ENCODE measurements at places on chromosomes 4 and X. TPM values are rescaled to one million over a fixed set of nuclear protein-coding genes. Genes with fewer than 3 reads are reported as not detected.

Gene WDR17
- polyA plus RNA-seq: 1.8 TPM

Gene TLR2
- 3.8 TPM for polyA plus RNA-seq

Gene RAB39B
- polyA plus RNA-seq: 0.31 TPM

Gene SULT1B1
- polyA plus RNA-seq: 12.5 TPM

Gene RTL3
- polyA plus RNA-seq: 0.05 TPM

Gene VCX3A
- polyA plus RNA-seq: 2.9 TPM

Gene TMPRSS11A
- not detected for polyA plus RNA-seq
